ENCODE measurements at places on chromosomes 11 and 22. TPM values are rescaled to one million over a fixed set of nuclear protein-coding genes. Genes with fewer than 3 reads are reported as not detected.

SCN4B gene
- not detected for total RNA-seq

C1QTNF5 gene
- not detected for total RNA-seq

GDPD4 gene
- not detected for total RNA-seq

CAPN1 gene
- 80.3 TPM for total RNA-seq

IGSF22 gene
- total RNA-seq = 5.0 TPM

Data from CD4-positive, alpha-beta T cell (primary cell).